ENCODE measurements at places on chromosomes 5 and 9. TPM values are rescaled to one million over a fixed set of nuclear protein-coding genes. Genes with fewer than 3 reads are reported as not detected.

DNA sequence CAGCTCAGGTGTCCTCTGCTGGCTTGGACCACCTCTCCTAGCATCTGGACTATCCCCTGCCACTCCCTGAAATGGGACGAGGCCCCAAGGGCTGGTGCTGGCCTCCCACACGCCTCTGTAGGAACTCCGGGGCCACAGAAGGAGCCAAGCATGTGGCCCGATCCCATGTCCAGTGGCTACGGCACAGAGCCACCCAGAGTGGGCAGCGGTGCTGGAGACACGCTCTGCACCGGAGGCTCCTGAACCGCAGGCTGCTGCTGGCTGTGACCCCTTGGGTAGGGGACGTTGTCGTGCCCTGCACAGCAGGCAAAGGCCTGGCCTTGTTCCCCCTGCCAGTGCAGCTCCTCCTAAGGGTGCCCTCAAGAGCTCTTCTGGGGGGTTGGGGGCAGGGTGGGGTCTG, 6.4 kb upstream of the CARD9 start:
- DNase-seq, result no peak

GRCh38 chr9:16526380-16526779, 344.1 kb downstream of the BNC2 start:
- no peak for DNase-seq

The LIFR gene
- 7.1 TPM for total RNA-seq

The PCDHGB4 gene
- 0.08 TPM for total RNA-seq

The CD274 gene
- 3.4 TPM for total RNA-seq

The LCN1 gene
- not detected for total RNA-seq

The PCDHB12 gene
- total RNA-seq, result 0.42 TPM
